Sciatic nerve (tissue), 2 donors: ENCODE measurements at places on chromosomes 3 and 15. TPM values are rescaled to one million over a fixed set of nuclear protein-coding genes. Genes with fewer than 3 reads are reported as not detected.

GOLGA8G gene
- total RNA-seq, result not detected

TAGLN3 gene
- total RNA-seq, result 0.62 TPM

PDHB gene
- total RNA-seq, result 55.9 TPM

TIMP4 gene
- 13.2 TPM for total RNA-seq

NISCH gene
- 163 TPM for total RNA-seq

CKMT1A gene
- total RNA-seq, result 0.36 TPM

GOLGA8S gene
- 1.5 TPM for total RNA-seq

SUSD5 gene
- total RNA-seq, result 1.6 TPM

RAMAC gene
- total RNA-seq, result 10.9 TPM

SNRK gene
- 127 TPM for total RNA-seq

ZNF385D gene
- total RNA-seq, result 32.3 TPM

SLC12A1 gene
- total RNA-seq, result not detected

HRG gene
- total RNA-seq, result not detected

CLSTN2 gene
- total RNA-seq, result 5.1 TPM

TMEM108 gene
- 0.67 TPM for total RNA-seq

CYP8B1 gene
- total RNA-seq, result not detected

SKOR1 gene
- total RNA-seq, result 1.3 TPM

DOCK3 gene
- 6.2 TPM for total RNA-seq

PRR23C gene
- not detected for total RNA-seq

TMOD2 gene
- total RNA-seq, result 148 TPM
